Activated CD4-positive, alpha-beta T cell treated with anti-CD3 and anti-CD28 coated beads, Interleukin-2, amount 50 U/mL, for 16 hours (primary cell): ENCODE measurements at places on chromosomes 1 and 21.

DNA sequence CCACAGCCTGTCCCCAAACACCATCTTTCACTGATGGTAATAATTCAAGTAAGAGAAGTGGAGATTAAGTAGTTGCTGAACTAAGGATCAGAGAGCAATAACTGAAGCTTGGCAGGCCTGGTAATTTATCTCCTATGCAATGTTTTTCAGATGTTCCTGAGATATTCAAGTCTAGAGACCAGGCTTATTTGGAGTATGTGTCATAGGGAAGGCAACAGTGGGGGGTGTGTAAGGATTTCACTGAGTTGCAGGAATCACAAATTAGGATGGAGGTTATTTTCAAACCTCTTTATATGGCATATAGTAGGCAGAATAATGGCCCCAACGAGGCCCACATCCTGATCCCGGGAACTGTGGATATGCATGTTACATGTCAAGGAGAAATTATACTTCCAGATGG lies 171.7 kb downstream of the KCNJ6 start:
- no peak for DNase-seq

DNA sequence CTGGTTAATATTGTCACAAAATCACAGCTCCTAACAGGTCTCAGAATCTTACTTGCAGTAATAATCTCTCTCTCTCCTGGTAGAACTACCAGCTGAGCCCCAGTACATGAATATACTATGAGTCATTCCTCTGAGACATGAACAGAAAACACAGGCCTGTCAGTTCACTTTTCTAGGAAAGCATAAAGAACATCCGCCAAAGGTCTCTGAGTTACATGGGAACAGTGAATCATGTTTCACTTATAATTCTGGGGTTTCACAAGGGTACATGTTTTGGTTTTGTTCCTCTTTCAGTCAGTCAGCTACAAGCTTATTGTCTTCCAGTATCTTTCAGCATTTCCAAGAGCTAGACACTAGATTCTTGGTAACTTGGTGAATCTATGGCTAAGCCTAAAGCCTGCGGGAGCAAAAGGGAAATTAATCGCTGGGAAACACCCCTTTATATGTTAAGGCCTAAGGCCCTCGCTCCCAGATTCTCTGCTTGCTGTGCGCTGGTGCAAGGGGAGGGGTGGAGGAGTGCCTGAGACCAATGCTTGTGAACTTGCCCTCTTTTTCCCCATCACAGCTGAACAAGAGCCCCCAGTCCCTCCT lies 31.7 kb downstream of the IFNGR2 start:
- peak; percentile 89 for DNase-seq

GRCh38 chr1:95731466-95731865 lies 497.5 kb downstream of the RWDD3 start:
- no peak for DNase-seq

DNA sequence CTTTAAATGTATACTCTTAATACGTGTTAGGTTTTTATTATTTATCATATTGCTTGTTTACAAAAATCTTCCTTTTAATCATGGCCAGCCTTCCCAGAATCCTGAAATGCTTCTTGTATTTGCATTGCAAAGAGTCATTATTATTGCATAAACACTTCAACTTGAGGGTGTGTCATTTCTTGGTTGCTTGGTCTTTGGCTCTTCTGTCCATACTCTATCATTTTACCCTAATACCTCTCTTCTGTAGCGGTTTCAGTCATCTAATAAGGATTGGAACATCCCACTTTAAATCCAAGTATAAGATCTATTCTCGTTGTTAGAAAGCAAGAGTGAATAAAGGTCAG lies 200.6 kb upstream of the CACYBP start:
- DNase-seq: no peak
